Hair follicular keratinocyte (primary cell): ENCODE measurements at places on chromosomes 6 and 20. TPM values are rescaled to one million over a fixed set of nuclear protein-coding genes. Genes with fewer than 3 reads are reported as not detected.

Gene GPR6
- total RNA-seq: not detected in 2 replicates

Gene FOXA2
- 6.2 and 6.7 TPM in 2 replicates for total RNA-seq

Gene TMEM74B
- total RNA-seq: 0.30 and 0.39 TPM in 2 replicates

Gene RPP21
- total RNA-seq: 66.9 and 75.0 TPM in 2 replicates

Gene RFX6
- not detected in 2 replicates for total RNA-seq

Gene ULBP1
- 1.3 and 2.8 TPM in 2 replicates for total RNA-seq

Gene SLC16A10
- total RNA-seq: not detected in 2 replicates

Gene GGTLC1
- total RNA-seq: not detected in 2 replicates

Gene CPXM1
- total RNA-seq: not detected in 2 replicates

Gene AURKA
- 26.2 and 71.2 TPM in 2 replicates for total RNA-seq
